Panc1 (cell line): ENCODE measurements at places on chromosomes 12 and 14. TPM values are rescaled to one million over a fixed set of nuclear protein-coding genes. Genes with fewer than 3 reads are reported as not detected.

Gene BICDL1
- 22.2 TPM for total RNA-seq

Gene ARHGEF40
- 11.1 TPM for total RNA-seq

Gene BCAT1
- 5.8 TPM for total RNA-seq

Gene TAS2R31
- total RNA-seq = 1.3 TPM

Gene KSR2
- total RNA-seq = 0.15 TPM

Gene TAS2R10
- 0.23 TPM for total RNA-seq

Gene MYRFL
- not detected for total RNA-seq

DNA sequence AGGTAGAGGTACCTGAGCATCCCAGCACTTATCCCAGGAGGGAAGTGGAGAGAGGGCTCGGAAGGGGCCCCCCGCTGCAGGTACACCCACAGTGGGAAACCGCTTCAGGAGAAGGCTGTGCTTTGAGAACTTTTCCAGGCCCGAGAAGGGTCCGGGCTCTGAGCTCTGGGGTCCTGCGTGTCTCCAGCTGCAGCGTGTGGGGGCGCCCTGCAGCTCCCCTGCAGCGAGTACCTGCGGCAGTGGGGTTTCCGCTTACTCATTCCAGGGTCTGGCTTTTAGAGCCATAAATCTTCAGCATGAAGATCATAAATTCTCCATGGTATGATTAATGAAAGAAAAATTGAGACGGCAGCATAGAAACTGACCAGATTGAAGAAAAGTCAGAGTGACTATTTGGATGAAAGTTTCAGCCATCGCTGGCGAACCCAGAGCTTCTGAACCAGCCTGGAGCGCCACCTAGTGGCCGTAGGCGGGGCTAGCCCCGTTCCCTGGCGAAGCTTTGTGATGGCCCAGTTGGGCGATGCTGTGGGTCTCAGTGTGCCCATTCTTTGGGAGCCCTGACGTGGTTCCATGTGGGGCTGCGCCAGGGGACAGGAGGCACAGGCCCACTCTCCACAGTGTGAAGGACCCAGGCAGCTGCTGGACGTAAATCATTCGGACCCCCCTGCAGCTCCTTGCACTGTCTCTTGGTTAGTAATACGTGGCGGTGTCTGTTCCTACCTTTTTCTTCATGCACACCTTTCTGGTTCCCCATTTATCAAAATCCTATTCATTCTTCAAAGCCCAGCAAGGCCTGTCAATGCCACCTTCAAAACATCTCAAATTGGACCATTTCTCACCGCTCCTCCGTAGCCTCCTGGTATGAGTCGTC, 198.2 kb downstream of the TSPAN9 start:
- peak; percentile 20 for DNase-seq

- DNase-seq = no peak
Observed at GRCh38 chr12:124677552-124678356, 110.3 kb upstream of the NCOR2 start.

DNA sequence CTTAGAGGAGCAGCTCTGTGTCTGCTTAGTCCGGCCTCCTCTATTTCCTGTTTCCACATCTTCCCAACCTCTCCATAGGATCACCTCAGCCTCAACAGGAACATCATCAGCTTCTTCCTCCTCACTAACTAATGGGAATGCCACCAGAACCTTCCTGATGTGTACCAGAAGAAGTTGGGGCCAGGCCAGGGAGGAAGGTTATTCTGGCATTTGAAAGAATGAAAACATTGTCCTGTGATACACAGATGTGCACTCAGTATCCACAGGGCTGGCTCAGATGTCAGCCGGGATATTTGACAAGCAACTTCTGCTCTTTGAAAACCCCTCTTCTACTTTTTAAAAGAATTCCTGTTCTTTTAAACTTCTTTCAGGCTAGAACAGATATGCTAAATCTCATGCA, 63.6 kb downstream of the TMEM30B start:
- DNase-seq = no peak

DNA sequence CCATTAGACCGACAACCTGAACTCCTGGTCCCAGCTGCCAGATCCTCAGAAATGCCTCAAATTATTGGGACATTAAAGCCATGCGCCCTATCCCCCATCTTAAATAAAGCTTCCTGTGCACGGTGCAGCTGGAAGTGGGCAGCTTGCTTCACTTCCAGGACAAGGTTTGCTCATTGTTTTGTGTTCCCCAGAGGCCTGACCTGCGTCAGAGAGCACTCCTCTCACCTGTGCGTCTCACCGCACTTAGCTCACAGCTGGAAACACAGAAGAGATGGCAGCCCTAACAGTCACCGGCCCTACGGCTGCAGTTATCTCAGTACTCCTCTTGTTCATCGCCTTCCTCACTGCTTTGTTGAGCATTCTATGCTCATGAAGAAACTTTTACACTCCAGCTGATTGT, 135.5 kb downstream of the ANO2 start:
- DNase-seq = no peak

DNA sequence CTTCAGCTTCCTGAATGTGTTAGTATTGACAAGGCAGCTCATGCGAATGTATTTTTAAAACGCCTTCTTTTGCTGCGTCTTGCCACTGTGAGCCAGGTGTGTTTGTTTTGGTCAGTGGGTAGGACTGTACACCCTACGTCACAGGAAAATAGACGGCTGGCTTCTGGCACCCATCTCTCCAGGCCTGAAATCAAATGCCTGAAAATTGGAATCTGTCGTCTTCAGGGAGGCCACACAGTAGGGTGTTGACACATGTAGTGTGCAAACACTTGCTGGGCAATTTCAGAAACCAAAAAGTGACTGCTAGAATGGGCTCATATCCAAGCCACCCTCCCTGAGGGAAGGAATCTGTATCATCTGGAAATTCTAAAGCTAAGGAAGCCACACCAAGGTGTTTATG, 209.3 kb downstream of the TTC8 start:
- no peak for DNase-seq

GRCh38 chr12:84507956-84508850, 404.4 kb downstream of the SLC6A15 start:
- DNase-seq = no peak

- DNase-seq = no peak
Observed at GRCh38 chr14:104895207-104895785, 29.4 kb upstream of the PLD4 start.

DNA sequence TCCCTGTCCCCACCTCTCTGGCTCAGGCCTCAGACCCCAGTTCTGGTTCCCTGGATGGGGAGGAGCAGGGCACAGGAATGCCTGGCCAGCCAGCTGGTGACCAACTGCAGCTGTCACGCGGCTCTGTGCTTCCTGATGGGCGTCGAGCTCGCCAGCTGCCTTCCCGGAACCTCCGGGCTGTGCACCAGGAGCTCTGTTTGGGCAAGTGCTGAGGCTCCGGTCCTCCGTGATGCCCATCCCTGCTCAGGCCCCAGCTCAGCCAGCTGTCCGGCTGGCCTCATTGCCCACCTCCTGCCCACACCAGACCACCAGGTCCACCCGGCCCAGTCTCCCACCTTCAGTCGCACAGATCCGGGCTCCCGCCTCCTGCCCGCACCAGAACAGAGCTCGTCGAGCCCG, 4.8 kb downstream of the IFFO1 start:
- no peak for DNase-seq

DNA sequence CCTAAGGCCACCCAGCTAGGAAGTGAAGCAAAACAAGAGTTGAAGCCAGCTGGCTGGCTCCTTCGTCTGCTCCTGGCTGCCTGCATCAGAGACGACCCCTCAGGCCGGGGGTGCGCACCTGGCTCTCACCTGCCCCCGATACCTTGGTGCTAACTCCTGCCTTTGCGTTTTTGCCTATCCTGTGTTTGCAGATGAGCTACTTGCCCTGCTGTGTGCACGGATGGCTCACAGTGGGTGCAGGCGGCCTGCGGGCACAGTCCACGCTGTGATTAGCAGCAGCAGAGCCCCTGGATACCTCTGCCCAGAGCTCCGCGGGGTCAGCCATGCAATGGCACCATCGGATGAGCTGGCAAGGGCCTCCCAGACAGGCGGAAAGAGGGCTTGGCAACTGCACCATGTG, 31.2 kb upstream of the FZD10 start:
- DNase-seq = no peak

DNA sequence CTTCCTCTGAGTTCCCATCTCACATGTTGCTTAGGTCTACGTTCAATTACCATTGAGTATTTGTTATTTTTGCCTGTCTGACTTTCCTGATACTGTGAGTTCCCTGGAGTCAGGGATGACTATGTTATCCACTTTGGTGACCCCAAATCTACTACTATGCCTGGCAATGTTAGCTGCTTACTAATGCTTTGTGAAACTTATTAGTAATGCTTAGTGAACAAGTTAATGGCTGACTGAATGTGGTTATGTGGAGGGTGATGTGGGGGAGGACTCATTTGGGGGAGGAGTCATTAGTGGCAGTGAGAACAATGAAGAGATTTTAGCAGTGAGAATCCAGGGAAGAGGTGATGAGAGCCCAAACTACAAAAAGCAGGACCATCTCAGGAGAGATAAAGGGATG, 121.6 kb downstream of the KTN1 start:
- no peak for DNase-seq

DNA sequence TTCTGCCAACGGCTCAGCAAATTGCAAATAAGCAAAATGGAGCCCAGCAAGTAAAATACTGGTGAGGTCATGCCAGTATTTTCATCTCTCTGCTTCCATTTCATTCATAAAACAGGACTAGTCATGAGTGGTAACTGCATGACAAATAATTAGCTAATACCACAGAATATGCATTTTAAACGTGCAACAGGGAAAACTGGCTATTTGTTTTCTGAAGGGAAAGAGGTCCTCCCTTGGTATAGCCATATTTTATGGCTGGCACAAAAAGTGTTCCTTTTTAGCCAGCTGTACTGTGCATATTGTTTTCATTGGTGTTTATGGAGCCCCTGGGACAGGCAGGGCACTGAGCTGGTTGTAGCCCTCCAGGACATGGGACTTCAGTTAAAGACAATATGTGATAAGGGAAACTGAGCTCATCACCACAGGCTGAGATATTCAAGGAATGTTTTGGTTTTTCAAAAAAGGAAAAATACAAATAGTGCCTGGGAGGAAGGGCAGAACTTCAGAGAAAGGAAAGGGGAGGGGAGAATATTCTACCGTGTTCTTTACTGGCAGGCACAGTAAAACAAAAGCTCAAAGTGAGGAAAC, 26.1 kb upstream of the FOXN3 start:
- no peak for DNase-seq

DNA sequence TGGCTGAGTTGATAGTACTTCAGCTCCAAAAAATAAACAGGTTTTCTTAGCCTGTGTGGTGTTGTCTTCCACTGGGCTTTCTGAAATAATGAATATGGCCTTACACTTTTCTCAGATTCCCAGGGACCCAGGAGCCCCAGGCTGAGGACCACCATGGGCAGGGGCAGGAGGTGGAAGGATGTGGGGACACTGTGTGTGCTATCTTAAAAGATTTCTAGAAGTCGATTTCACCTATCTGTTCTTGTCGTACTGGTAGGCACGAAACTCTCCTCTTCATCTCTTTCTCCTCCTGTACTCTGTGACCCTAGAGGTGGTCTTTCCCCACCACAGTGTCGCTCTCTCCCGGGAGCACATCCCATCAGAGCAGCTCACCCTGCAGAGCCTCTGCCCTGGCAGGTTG, 107.7 kb upstream of the FKBP4 start:
- no peak for DNase-seq

- no peak for DNase-seq
Observed at GRCh38 chr12:13749389-13749788, 232.0 kb downstream of the GRIN2B start.

GRCh38 chr12:100503228-100503628, 29.6 kb downstream of the NR1H4 start:
- DNase-seq = no peak

GRCh38 chr12:102883204-102883799, 33.7 kb downstream of the PAH start:
- peak; percentile 25 for DNase-seq

GRCh38 chr14:34059037-34059924, 108.4 kb upstream of the EGLN3 start:
- DNase-seq = no peak

- DNase-seq = no peak
Observed at GRCh38 chr12:43848786-43849185, 12.9 kb downstream of the TMEM117 start.

DNA sequence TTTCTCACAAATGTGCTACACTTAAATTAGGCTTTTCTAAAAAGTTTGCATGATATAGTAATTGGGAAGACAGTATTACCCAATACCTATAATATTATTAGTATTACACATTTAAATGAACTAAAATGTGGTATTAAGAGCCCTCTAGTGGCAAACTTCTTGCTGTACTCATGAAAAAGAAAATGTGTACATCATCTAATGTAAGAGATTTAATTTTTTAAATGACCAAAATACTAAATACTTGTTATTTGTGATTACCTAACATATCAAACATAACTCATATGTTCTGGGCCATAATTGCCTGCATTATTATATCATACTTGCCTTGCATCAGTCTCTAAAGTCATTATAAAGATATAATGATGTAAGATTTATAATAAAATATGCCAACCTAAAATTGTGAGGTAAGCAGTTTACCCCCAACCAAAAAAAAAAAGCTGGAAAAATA, 64.2 kb downstream of the DNAI7 start:
- DNase-seq = peak; percentile 24

DNA sequence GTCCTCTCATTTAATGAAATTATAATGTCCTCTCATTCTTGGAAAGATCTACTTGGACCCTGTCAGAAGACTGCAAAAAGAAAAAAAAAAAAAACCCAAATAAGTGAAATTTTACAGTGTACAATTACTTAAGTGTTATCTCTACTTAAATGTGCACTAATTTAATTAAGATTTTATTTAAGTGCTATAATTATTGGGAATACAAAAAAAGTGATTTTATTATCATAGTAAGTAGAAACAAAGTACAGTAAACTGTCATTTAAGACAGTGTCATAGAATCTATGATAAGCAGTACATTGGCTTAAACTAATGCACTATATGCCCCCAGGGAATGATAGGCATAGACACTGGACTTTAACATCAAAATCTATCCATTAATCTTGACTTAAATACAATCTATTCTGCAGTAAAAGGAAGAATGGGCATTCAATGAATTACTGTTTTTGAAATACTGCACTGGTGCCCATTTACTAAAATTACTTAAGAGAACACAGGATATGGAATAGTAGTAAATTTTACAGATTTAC, 23.3 kb downstream of the INSM2 start:
- no peak for DNase-seq

DNA sequence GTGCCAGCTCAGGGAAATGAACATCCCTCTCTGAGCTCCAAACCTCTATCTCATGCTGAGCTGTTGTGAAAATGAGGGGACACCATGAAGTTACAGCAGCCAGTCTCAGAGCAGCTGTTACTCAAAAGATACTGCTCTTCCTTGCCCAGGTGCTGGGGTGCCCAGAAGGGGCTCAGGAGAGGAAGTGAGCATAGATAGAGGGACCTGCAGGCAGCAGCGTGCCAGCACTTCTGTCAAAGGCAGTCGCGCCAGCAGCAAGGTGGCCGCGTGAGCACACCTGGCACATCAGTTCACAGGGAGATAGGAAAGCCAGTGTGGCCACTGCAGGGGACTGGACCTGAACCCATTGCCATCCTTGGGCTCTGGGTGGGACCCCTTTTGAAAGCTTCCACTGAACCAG, 27.8 kb downstream of the C14orf132 start:
- DNase-seq = no peak

DNA sequence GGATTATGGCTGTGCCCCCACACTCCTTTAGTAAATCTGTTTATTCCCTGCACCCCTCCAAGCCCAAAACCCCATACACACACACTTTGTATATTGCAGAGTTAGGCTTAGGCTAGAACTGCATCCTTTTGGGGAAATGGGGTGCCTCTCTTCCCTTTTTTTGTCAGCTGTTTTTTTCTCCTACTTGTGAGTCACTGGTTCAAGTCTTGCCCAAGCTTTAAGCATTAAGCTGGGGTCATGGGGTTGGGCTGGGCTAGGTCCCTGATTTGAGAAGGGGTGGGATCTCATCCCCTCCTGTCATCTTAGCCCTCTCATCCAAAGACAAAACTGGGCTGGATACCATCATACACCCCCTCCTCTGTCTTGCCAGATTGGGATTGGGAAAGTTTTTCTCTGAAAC, 1.6 kb downstream of the LRP1 start:
- no peak for DNase-seq
